ENCODE measurements at places on chromosomes 6 and 20. TPM values are rescaled to one million over a fixed set of nuclear protein-coding genes. Genes with fewer than 3 reads are reported as not detected.

Gene NKX2-4
- polyA plus RNA-seq, result not detected

Gene HFE
- polyA plus RNA-seq, result 7.2 TPM

Gene PREP
- 19.9 TPM for polyA plus RNA-seq

Gene COL21A1
- not detected for polyA plus RNA-seq

Gene GLP1R
- polyA plus RNA-seq, result not detected

Gene SPATA25
- not detected for polyA plus RNA-seq

Gene KCNK17
- not detected for polyA plus RNA-seq

Gene PTCHD4
- polyA plus RNA-seq, result not detected

Gene YWHAB
- 505 TPM for polyA plus RNA-seq

Gene RAB44
- not detected for polyA plus RNA-seq

Gene DPPA5
- not detected for polyA plus RNA-seq

Gene FAM209B
- 0.38 TPM for polyA plus RNA-seq

Gene CLIC5
- 1.9 TPM for polyA plus RNA-seq

Gene PI16
- 2.3 TPM for polyA plus RNA-seq

Gene FAXC
- polyA plus RNA-seq, result not detected

Gene CCN6
- not detected for polyA plus RNA-seq

Gene ZNF311
- not detected for polyA plus RNA-seq

Gene ERVFRD-1
- not detected for polyA plus RNA-seq

Gene PSORS1C2
- polyA plus RNA-seq, result not detected

Gene IDH3B
- polyA plus RNA-seq, result 108 TPM

Gene PANK2
- polyA plus RNA-seq, result 55.9 TPM

Gene MAP7
- 4.0 TPM for polyA plus RNA-seq

Gene ZSCAN31
- 0.56 TPM for polyA plus RNA-seq

Gene SMIM29
- polyA plus RNA-seq, result 66.2 TPM

Gene RWDD2A
- polyA plus RNA-seq, result 1.8 TPM

Gene FLOT1
- 97.3 TPM for polyA plus RNA-seq

Gene DACT2
- polyA plus RNA-seq, result not detected

All from IgD-negative memory B cell (primary cell).